ENCODE measurements at places on chromosomes 1 and 21. TPM values are rescaled to one million over a fixed set of nuclear protein-coding genes. Genes with fewer than 3 reads are reported as not detected.

Gene SLC9C2
- total RNA-seq, result 8.3 TPM

Gene CFHR1
- total RNA-seq, result 0.94 TPM

Gene WNT4
- 5.6 TPM for total RNA-seq

Gene SPRR2B
- total RNA-seq, result not detected

Gene TNFRSF25
- 9.5 TPM for total RNA-seq

Gene CLEC20A
- total RNA-seq, result not detected

Gene AXDND1
- total RNA-seq, result 0.78 TPM

Gene ACTN2
- total RNA-seq, result 59.1 TPM

Gene EFNA3
- total RNA-seq, result 7.6 TPM

Gene CFAP74
- 0.47 TPM for total RNA-seq

Gene HSPB7
- not detected for total RNA-seq

Gene TSPAN1
- 0.31 TPM for total RNA-seq

Gene S100A9
- 26.5 TPM for total RNA-seq

Gene FMO5
- total RNA-seq, result 0.62 TPM

Gene CNIH3
- 18.2 TPM for total RNA-seq

Gene HAO2
- total RNA-seq, result not detected
